Smooth muscle cell of the coronary artery (primary cell): ENCODE measurements at places on chromosomes 16 and 17. TPM values are rescaled to one million over a fixed set of nuclear protein-coding genes. Genes with fewer than 3 reads are reported as not detected.

NKD1 gene
- total RNA-seq = under 0.01 and 0.12 TPM in 2 replicates

CDT1 gene
- total RNA-seq = 0.47 and 2.4 TPM in 2 replicates

STX1B gene
- 0.53 and 2.7 TPM in 2 replicates for total RNA-seq

ACSM2A gene
- total RNA-seq = not detected in 2 replicates

AIPL1 gene
- not detected in 2 replicates for total RNA-seq

CCT6B gene
- 0.23 and 1.1 TPM in 2 replicates for total RNA-seq

JMJD6 gene
- total RNA-seq = 13.5 and 27.8 TPM in 2 replicates

GRB7 gene
- under 0.01 and 0.60 TPM in 2 replicates for total RNA-seq

LLGL2 gene
- total RNA-seq = 0.59 and 0.75 TPM in 2 replicates

KRTAP29-1 gene
- total RNA-seq = not detected in 2 replicates

ACAP1 gene
- 1.3 and 4.3 TPM in 2 replicates for total RNA-seq

KREMEN2 gene
- total RNA-seq = not detected in 2 replicates

NECAB2 gene
- total RNA-seq = 0.12 and 0.53 TPM in 2 replicates

AOC2 gene
- 0.23 and 0.30 TPM in 2 replicates for total RNA-seq

SPN gene
- under 0.01 TPM in 1 of 2 replicates, not detected in the other for total RNA-seq

TEKT5 gene
- not detected in 2 replicates for total RNA-seq

MC1R gene
- 3.8 and 10.6 TPM in 2 replicates for total RNA-seq

ITGB3 gene
- 22.8 and 112 TPM in 2 replicates for total RNA-seq

RRAD gene
- 6.6 and 22.5 TPM in 2 replicates for total RNA-seq

COX11 gene
- total RNA-seq = 66.7 and 91.4 TPM in 2 replicates

CCL1 gene
- total RNA-seq = not detected in 2 replicates

NT5C3B gene
- total RNA-seq = 66.8 and 70.7 TPM in 2 replicates

ZNF750 gene
- not detected in 2 replicates for total RNA-seq

CUEDC1 gene
- total RNA-seq = 6.2 and 9.4 TPM in 2 replicates

DPEP3 gene
- total RNA-seq = not detected in 2 replicates

SERPINF2 gene
- total RNA-seq = not detected in 2 replicates

NPIPA8 gene
- not detected in 2 replicates for total RNA-seq

TMC5 gene
- total RNA-seq = not detected in 2 replicates

NPIPA2 gene
- total RNA-seq = 0.70 TPM in 1 of 2 replicates, not detected in the other

GCGR gene
- total RNA-seq = not detected in 2 replicates

APOBR gene
- not detected in 2 replicates for total RNA-seq

CTNS gene
- 14.7 and 18.4 TPM in 2 replicates for total RNA-seq

SPSB3 gene
- total RNA-seq = 30.8 and 55.7 TPM in 2 replicates

SLC6A4 gene
- total RNA-seq = 0.90 TPM in 1 of 2 replicates, not detected in the other

EME2 gene
- 5.0 TPM in 2 replicates for total RNA-seq

GLYR1 gene
- 33.1 and 35.6 TPM in 2 replicates for total RNA-seq

SNAI3 gene
- total RNA-seq = not detected in 2 replicates

LPCAT2 gene
- 3.7 and 30.2 TPM in 2 replicates for total RNA-seq

CMTM2 gene
- total RNA-seq = not detected in 2 replicates

ARHGDIA gene
- total RNA-seq = 31.6 and 123 TPM in 2 replicates

CDH13 gene
- 68.7 and 115 TPM in 2 replicates for total RNA-seq

OR1A1 gene
- not detected in 2 replicates for total RNA-seq
